ENCODE measurements at places on chromosomes 7 and 10.

DNA sequence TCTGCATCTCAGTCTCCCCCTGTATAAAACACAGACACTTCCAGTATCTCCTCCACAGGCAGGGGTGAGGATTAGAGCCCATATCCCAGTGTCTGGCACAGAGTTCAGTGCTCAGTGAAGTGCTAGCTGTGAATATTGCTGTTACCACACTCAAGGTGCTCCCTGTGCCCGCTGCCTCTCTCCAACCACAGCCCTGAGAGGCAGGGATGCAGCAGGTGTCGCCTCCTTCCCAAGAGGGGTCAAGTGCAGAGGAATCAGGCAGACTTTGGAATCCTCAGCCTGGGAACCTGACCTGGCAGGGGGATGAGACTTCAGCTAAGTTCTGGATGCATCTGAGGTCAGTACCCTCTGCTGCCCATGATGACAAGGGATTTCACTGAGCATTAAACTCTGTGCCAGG is 163.1 kb downstream of the GFRA1 start:
- no peak for DNase-seq

GRCh38 chr7:134740376-134740775 is 39.1 kb upstream of the CALD1 start:
- no peak for DNase-seq

GRCh38 chr10:106804992-106805582 is 359.4 kb downstream of the SORCS1 start:
- DNase-seq, result no peak

GRCh38 chr10:26214004-26214403 is 2.6 kb upstream of the GAD2 start:
- DNase-seq, result no peak

DNA sequence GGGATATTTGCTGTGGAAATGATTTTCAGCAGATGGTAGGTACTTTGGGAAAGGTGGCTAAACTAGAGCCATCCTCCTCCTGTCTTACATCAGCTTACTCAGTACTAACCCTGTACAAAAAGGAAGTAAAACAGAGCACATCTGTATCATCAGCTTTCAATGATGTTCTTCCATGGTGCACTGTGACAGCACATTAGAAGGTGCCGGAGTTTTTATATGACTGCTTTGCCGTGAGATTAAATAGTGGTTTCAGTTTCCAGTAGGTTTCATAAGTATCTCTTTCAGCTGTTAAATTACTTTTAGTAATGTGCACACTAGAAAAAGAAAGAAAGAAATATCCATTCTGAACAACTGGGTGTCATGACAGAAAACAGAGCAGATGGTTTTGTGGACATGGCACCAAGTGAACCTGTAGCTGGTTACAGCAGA is 86.5 kb downstream of the ARID5B start:
- no peak for DNase-seq

Data from T-helper 2 cell (primary cell).